ENCODE measurements at places on chromosomes 3 and 15.

- no peak for DNase-seq
These were observed 110.2 kb downstream of the PLCL2 start for GRCh38 chr3:16994854-16995525.

GRCh38 chr15:52464478-52464877, 64.2 kb downstream of the MYO5A start:
- DNase-seq: peak; percentile 2

DNA sequence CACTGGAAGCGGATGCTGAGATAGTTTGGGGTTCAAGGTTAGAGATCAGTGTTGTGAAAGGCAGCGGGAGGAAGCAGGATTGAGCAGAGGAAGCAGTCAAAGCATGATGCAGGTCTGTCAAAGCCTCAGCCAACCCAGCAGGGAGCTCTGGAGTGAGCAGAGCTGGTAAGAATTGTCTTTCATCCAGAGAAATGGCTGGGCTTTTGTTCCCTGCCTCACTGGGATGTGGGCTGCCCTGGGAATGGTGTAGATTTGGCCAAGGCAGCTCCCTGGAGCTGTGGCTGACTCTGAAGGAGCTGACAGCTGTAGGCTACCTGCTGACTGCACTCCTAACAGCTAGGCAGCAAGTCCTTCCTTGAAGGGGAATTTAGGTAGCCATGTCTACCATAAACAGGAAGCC, 61.9 kb upstream of the STXBP5L start:
- DNase-seq: no peak

DNA sequence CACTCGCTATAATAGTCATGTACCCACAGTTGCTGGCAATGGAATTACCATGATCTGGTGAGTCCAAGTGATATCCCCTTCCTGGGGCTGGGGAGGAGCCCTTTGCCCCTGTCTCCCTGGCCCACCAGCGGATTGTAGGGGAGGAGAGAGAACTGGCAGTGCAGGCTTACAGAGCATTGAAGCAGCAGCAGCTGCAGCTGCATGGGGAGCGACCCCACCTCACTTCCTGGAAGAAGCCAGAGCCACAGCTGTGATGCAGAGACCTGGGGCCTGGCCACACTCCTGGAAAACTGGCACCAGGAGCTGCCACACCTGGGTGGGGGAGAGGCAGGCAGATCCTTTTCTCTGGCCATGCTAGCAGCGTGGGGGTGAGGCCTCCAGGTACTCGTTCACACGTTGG, 300.1 kb upstream of the PROK2 start:
- no peak for DNase-seq

- DNase-seq: no peak
These were observed 44.9 kb upstream of the LRRFIP2 start for GRCh38 chr3:37219266-37219665.

DNA sequence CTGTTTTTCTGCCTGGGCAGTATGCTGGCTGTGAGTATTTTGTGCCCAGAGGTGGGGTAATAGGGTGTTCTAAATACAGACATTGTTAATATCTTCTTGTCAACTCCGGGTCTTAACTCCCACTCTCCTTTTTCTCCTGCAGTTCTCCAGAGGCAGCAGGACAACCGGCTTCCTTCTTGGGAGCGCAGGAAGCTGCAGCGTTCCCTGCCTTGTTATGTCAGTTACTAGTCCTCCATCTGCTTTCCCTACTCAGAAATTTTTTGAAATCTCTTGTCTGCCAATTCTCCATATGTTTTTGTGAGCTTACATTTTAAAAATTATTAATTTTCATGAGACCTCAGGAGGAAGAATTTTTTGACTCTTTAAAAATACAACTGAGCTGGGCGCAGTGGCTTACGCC, 67.2 kb downstream of the NEO1 start:
- no peak for DNase-seq

DNA sequence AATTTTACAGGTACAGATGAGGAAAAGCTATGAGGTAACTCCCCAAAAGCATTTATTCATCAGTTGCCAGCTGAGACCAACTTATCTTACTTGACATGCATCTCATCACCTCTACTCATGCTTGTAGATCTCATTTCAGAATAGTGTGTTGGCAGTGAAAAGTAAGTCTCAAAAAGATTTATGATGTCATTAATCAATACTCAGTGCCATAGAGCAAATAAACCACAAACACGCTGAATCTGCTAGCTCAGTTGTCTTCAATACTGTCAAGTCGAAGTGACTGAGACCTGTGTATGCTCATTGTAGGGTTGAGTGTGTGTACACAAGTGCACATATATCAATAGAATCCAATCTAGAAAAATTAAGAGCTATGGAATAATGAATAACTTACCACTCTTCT, 413.5 kb downstream of the CNTN3 start:
- DNase-seq: no peak

GRCh38 chr15:44545913-44546802, 9.2 kb downstream of the EIF3J start:
- DNase-seq: peak; percentile 56

GRCh38 chr15:57502116-57502515, 89.6 kb upstream of the MYZAP start:
- DNase-seq: no peak

DNA sequence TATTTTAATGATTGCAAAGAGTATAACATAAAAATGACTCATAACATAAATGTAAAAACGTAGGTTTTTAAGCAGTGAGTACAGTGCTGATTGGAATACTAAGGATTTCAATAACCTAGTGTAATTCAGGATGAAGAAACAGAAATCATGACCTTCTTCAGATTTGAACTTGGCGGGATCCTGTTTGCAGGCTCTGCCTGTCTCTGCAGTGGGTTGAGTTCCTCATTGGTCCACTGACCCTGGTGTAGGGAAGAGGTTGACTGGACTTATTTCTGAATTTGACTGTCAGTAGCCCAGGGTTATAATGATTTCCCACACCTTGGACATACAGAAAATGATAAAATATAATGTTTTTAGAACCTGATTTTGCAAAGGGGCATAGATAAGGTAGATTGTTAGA, 171.7 kb downstream of the FNDC3B start:
- DNase-seq: no peak

DNA sequence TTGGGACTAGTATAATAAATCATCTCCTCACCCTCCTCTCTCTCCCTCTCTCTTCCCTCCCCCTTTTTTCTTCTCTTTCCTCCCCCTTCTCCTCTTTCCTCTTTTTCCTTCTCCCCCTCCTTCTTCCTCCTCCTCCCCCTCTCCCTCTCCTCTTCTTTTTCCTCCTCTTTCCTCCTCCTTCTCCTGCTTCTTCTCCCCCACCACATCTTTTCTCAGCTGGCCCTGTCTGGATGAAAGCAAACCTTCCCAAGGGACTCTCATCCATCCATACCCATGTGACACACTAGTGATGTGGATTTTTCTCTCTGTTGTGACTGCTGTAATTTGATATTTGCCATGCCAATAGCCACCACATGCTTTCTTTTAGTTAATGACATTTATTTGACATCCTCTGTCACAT, 127.2 kb downstream of the EBLN2 start:
- DNase-seq: no peak

GRCh38 chr15:93493172-93493571, 404.2 kb upstream of the RGMA start:
- DNase-seq: no peak

DNA sequence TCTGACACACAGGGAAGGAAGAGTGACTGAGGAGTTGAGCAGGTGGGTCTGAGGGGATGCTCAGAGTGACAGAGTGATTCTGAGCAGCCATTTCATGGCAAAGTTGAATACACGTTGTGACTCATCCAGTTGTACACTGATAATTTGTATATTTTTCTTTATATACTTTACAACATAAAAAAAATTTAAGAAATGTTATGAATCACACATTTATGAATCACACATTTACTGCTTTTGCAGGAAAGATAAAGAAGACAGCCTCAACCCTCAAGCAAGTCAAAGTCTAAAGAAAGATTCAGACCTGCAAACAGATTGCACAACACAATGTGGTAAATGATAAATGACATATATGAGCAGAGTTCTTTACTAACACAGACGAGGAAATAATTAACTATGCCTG, 21.0 kb upstream of the CHMP2B start:
- peak; percentile 47 for DNase-seq

DNA sequence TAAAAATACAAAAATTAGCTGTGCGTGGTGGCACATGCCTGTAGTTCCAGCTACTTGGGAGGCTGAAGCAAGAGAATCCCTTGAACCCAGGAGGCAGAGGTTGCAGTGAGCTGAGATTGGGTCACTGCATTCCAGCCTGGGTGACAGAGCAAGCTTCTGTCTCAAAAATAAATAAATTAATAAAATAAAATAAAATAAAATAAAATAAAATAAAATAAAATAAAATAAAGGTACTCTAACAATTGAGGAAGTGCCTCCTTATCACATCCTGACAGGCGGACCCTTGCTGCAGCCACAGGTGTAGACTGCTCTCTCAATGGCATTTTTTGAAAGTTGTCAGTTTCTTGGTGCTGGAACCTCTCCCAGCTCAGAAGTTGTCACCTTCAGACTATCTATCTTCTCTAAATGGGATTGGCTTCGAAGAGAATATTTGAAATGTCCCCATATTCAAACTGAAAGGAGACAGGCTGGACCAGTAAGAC, 304.1 kb downstream of the RORA start:
- no peak for DNase-seq

GRCh38 chr3:99321261-99321660, 317.1 kb upstream of the COL8A1 start:
- DNase-seq: no peak

- no peak for DNase-seq
These were observed 62.4 kb upstream of the TNIK start for GRCh38 chr3:171522651-171523050.

- DNase-seq: peak; percentile 65
These were observed 75.0 kb downstream of the TBL1XR1 start for GRCh38 chr3:177122183-177122856.

DNA sequence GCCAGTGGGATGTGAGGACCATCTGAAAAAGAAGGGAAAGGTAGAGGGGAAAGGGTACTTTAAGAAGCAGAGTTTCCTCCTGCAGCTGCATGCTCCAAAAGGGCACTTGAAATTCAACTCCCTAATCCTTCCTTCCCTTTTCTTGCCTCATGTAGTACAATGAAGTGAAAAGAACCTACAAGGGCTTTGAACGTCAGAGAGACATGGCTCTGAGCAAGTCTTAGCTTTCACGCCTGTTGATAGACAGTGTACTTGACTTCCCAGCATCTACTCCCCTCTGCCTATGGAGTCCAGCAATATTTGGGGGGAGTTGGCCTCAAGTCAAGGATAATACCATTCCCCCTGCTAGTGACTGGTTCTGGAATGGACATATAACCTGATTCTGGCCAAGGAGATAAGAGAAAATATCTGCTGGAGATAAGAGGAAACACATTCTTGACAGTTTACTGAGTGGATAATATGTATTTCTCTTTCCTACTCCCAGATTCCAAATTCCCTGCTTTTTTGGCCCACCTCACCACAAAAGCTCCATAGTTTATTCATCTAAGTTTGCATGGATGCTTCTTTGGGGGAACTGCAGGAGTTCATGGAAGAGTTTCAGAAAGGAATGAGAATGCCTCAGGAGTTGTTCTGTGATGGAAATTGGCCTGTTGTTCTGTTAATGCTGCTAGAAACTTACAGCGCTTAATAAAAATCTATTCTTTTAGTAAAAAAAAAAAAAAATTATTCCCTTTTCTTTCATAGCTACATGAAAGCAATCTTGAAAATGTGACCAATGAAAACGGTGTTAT, 193.0 kb upstream of the TPM1 start:
- DNase-seq: no peak

- DNase-seq: no peak
These were observed 99.8 kb upstream of the FGF7 start for GRCh38 chr15:49323207-49323606.
